Naive B cell (primary cell): ENCODE measurements at places on chromosomes 6 and 20. TPM values are rescaled to one million over a fixed set of nuclear protein-coding genes. Genes with fewer than 3 reads are reported as not detected.

The ACTL10 gene
- polyA plus RNA-seq, result 3.7 TPM

The NRSN1 gene
- not detected for polyA plus RNA-seq

DNA sequence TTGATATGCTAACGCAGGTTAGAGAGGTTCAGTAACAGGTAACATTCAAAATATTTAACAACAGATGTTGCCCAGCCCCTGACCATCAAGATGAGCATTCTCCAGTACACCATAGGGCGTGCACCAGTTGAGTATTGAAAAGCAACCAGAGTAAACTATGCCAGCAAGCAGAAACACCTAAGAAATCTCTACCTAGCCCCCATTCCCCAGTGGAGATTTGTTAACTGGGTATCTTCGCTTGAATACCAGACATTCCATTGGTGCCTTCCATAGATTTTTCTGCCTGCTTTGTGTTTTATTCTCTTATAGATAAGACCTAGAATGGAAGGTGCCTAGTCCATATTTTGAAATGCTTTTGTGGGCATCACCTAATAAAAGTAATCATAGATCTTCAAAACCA is 623.9 kb downstream of the KIF16B start:
- peaks cover 29% of the 10 kb centered on the region for H3K4me1 ChIP-seq
- no peak for DNase-seq
- no peaks in the 10 kb centered on the region for H3K27me3 ChIP-seq

The CD40 gene
- 303 TPM for polyA plus RNA-seq

The SMLR1 gene
- not detected for polyA plus RNA-seq

DNA sequence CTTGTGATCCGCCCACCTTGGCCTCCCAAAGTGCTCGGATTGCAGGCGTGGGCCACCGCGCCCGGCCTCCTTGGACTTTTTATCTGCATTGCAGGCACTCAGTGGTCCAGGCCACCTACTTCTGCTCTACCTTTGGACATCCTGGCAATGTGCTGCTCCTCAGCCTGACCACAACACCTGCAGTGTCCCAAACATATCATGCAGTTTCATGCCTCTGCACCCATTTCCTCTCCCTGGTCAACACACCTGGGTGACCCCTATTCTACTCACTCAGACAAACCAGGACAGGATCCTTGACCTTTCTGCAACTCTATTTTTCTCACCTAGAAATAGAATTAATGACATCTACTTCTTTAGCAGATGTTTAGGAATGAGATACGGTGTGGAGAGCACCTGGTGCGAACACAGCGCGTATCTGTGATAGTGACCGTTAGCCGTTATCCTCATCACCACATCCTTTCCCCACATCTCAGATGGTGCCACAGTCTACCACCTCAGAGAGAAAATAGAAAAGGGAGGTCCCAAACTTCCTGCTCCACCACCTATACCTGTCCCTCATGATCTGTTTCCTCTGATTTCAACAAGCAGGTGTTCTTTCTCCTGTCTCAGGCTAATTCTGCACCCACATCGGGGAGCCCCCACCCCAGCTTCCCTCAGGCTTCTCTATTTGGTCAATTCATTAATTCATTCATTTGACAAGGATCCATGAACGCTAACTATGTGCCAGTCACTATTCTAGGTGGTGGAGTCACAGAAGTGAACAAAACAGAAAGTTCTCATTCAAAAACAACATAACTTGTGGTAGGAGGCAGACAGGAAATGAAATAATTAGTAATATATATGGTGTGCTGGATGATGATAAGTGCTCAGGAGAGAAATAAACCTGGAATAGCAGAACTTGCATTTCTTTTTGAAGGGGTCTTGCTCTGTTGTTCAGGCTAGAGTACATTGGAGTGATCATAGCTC is 4.3 kb upstream of the BTN3A2 start:
- no peak overlapping the region for H3K27ac ChIP-seq
- H3K27me3 ChIP-seq, result peaks cover 5% of the 10 kb centered on the region
- no peaks in the 10 kb centered on the region for H3K36me3 ChIP-seq
- H3K4me3 ChIP-seq, result no peak overlapping the region
- DNase-seq, result no peak

The GATA5 gene
- not detected for polyA plus RNA-seq

The TPX2 gene
- polyA plus RNA-seq, result 0.08 TPM

The TP53TG5 gene
- not detected for polyA plus RNA-seq

GRCh38 chr20:50110141-50111047 is 2.6 kb downstream of the UBE2V1 start:
- peak; percentile 54 for DNase-seq
- H3K27ac ChIP-seq, result peak overlapping the region; percentile 97
- peaks cover 74% of the 10 kb centered on the region for H3K4me1 ChIP-seq
- H3K27me3 ChIP-seq, result no peaks in the 10 kb centered on the region
- H3K4me3 ChIP-seq, result peak overlapping the region; percentile 98
- no peaks in the 10 kb centered on the region for H3K36me3 ChIP-seq

GRCh38 chr6:108897371-108897770 is 49.1 kb downstream of the ARMC2 start:
- H3K27me3 ChIP-seq, result no peaks in the 10 kb centered on the region
- H3K4me3 ChIP-seq, result no peak overlapping the region
- no peak overlapping the region for H3K27ac ChIP-seq
- H3K36me3 ChIP-seq, result no peaks in the 10 kb centered on the region
- peaks cover 44% of the 10 kb centered on the region for H3K4me1 ChIP-seq
- DNase-seq, result no peak

GRCh38 chr6:106849676-106850332 is 124.7 kb downstream of the CD24 start:
- peaks cover 7% of the 10 kb centered on the region for H3K36me3 ChIP-seq
- H3K27ac ChIP-seq, result no peak overlapping the region
- no peaks in the 10 kb centered on the region for H3K27me3 ChIP-seq
- no peak overlapping the region for H3K4me3 ChIP-seq
- no peak for DNase-seq

DNA sequence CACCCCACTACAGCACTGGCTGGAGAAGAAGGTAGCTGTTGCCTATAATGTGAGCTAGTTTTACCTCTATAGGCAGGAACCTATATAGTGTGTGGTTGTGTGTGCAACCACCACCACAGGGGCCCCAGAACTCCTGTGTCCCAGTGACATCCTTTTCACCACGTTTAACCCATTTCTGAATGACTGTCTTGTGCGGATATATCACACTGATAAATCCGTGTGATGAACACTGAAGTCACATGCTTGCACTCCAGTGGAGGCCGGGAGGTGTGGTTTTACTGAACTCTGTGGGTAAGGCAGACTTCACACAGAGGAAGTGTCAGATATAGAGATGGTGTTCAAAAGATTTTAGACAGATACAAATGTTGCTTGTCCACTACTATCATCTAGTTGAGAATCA is 32.5 kb downstream of the SDHAF4 start:
- H3K27ac ChIP-seq, result no peak overlapping the region
- no peak for DNase-seq
- peaks cover 9% of the 10 kb centered on the region for H3K36me3 ChIP-seq
- no peak overlapping the region for H3K4me3 ChIP-seq

The CYP21A2 gene
- not detected for polyA plus RNA-seq

The UBE2C gene
- not detected for polyA plus RNA-seq

DNA sequence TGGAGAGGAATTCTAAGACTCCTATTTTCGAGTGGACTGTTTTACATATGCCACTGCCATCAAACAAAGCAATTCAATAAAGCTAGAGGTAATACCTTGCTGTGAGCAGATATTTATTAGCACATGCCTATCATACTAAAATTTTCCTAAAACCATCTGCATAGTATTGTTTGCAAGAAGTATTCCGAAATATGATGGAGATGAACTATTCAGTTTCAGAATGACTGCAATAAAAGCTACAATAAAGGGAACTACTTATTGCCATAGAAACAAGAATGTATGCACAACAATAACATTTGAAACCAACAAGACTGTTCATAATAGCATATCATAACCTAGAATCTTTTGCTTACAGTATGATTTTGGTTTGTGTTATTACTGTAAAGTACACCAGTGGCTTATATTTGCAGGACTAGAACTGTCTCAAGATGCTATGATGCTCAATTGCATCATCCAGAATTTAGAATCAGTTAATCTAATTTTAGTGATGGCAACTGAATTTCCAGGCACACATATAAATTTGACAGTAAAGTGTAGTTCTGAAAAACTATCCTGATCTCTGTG is 144.3 kb downstream of the GRIK2 start:
- no peak overlapping the region for H3K4me3 ChIP-seq
- DNase-seq, result no peak
- H3K4me1 ChIP-seq, result no peaks in the 10 kb centered on the region
- no peak overlapping the region for H3K27ac ChIP-seq
- H3K36me3 ChIP-seq, result no peaks in the 10 kb centered on the region

The UFL1 gene
- polyA plus RNA-seq, result 12.7 TPM

- H3K27me3 ChIP-seq, result no peaks in the 10 kb centered on the region
- peak overlapping the region; percentile 78 for H3K27ac ChIP-seq
- H3K36me3 ChIP-seq, result peaks cover 45% of the 10 kb centered on the region
These were observed 4.2 kb downstream of the SRSF3 start for GRCh38 chr6:36598326-36598725.

- no peak overlapping the region for H3K27ac ChIP-seq
- peak; percentile 53 for DNase-seq
- H3K36me3 ChIP-seq, result no peaks in the 10 kb centered on the region
- no peak overlapping the region for H3K4me3 ChIP-seq
- no peaks in the 10 kb centered on the region for H3K27me3 ChIP-seq
- H3K4me1 ChIP-seq, result peaks cover 6% of the 10 kb centered on the region
These were observed 17.5 kb downstream of the LEMD2 start for GRCh38 chr6:33771146-33772081.

DNA sequence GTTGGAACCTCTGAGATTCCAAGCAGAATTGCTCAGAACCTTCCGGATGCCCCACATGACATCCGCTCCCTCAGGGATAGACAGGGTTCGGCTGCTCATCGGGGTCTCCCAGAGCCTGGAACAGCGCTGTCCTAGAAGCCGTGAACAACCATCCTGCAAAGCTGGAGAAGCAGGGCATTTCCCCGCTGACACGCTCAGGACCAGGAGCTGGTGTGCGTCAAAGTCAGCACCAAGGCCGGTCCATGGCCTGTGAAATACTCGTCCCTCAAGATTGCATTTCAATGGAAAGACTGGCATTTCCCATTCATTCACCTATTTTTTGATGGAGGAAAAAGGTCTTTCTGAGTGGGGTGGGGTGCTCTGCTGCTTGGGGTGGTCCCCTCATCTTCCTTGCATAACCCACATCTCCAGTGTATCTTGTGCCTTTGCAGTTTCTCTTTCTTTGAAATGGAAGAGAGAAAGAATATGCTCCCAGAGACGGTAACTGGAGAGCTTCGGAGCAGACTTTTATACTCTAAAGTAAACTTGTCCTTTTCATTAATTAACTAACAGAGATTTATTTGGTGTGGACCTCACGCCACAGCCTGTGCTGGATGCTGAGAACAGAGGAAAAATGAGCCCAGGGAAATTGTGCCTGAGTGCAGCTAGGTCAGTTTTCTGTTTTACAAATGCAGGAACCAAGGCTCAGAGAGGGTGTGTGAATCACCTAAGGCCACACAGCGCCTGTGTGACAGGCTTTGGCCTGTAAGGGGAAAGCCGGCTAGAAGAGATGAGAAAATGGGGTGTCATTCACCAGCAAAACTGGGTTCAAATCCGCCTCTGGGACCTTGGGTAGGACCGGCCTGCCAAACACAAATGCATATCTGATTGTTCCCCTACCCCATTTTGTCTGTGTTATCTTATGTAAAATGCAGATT is 52.4 kb downstream of the RBM38 start:
- H3K4me1 ChIP-seq, result peaks cover 32% of the 10 kb centered on the region
- no peak for DNase-seq
- no peak overlapping the region for H3K4me3 ChIP-seq
- no peaks in the 10 kb centered on the region for H3K27me3 ChIP-seq
- H3K27ac ChIP-seq, result no peak overlapping the region

The HSP90AB1 gene
- polyA plus RNA-seq, result 486 TPM

The CLVS2 gene
- polyA plus RNA-seq, result not detected

DNA sequence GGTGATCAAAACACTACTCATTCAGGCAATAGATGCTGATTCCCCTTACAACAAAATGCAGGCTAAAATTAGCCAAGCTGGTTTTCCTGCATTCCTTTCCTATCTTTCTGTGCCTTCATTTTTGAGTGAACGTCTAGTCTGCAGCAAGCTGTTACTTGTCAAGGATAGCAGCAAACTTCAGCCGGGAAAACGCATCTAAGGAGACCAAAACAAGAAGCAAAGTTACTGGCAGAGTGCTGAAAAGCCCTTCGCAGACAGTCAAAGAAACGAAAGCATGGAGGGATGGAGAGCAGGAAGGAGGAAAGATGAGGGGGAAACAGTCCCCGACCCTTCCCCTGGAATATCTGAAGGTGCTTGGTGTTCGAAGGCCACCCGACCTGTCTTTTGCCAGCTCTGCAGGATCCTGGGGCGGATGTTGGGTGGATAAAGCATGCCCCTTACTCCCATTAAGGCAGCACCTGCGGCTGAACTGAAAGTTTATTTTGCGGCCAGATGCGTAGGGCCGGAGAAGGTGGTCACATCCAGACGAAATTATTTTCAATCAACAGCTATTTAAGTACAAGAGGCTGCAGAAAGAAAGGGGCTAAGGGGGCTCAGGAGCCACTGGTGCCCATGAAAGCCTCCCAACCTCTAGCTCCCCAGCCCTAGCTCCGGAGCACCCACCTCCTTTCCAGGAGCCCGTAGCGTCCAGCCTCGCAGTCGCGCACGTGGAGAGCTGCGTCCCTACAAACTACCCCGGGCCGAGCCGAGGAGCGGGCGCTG is 538 bp downstream of the FERMT1 start:
- no peak for DNase-seq
- H3K27ac ChIP-seq, result no peak overlapping the region
- no peak overlapping the region for H3K4me3 ChIP-seq
- H3K36me3 ChIP-seq, result no peaks in the 10 kb centered on the region

GRCh38 chr6:165931675-165932074 is 236.0 kb downstream of the TBXT start:
- no peak for DNase-seq
- H3K27me3 ChIP-seq, result peaks cover 25% of the 10 kb centered on the region
- H3K4me1 ChIP-seq, result no peaks in the 10 kb centered on the region
- H3K36me3 ChIP-seq, result peaks cover 16% of the 10 kb centered on the region
- H3K4me3 ChIP-seq, result no peak overlapping the region
- no peak overlapping the region for H3K27ac ChIP-seq

DNA sequence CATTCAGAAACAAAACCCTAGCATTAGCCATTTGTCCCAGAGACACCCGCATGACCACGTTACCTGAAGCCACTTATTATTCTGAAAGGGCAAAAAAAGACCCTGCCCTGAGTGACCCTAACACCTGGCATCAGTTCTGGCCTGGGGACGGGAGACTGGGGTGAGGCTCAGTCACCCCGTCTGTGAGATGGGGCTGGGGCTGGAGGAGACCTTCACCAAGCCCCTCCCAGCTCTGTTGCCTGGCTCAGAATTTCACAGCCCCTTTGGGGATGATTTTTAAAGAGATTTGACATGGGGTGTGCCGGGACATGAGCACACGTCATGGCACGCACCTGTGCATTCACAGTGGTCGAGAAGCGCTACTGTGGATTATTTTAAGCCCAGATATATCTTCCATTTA is 1.4 kb upstream of the BPIFB6 start:
- H3K4me3 ChIP-seq, result no peak overlapping the region
- H3K4me1 ChIP-seq, result no peaks in the 10 kb centered on the region
- H3K27ac ChIP-seq, result no peak overlapping the region
- peaks cover 17% of the 10 kb centered on the region for H3K27me3 ChIP-seq
- H3K36me3 ChIP-seq, result peaks cover 8% of the 10 kb centered on the region
